ENCODE measurements at places on chromosomes 7 and 10.

DNA sequence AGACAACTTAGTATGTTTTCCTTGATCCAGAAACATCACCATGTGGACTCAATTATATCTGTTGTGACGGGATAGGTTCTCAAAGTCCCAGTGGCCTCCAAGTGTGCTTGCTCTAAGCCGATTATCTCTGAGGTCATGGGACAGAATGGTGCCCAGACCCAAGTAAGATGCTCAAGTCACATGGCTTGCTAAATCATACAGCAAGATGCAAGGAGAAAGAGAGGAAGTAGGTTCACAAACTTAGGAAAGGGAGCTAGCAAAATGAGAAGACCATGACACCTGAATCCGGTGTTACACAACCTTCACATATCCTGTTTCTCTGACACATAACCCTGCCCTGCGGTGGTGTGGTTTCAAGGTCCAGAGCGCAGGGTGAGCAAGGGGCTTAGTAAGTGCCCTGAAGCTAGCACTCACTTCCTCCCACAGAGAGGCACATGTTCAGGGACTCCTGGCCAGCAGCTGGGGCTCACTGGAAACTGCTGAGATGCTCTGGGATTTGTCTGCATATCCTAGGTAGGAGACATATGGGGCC lies 590.9 kb upstream of the ANKRD30A start:
- DNase-seq = no peak

GRCh38 chr7:50725774-50726173 lies 56.9 kb downstream of the GRB10 start:
- DNase-seq = no peak

DNA sequence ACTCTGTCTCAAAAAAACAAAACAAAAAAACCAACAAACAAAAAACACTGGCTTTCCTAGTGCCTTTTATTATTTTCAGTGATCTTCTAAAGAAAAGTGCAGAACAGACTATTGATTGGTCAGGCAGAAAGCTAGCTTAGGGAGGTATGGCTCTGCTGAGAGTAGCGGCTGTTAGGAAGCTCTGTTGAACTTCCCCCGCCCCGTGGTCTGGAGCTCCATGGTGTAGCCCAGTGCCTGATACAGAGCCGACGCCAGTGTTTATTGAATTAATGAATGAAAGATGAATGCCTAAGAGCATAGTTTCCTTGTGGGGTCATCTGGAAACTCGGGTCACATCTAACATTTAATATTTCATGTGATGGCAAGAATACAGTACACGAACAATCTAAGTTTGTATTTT lies 90.5 kb upstream of the ARMC3 start:
- DNase-seq = no peak

GRCh38 chr10:49169776-49170175 lies 18.4 kb downstream of the TMEM273 start:
- no peak for DNase-seq

DNA sequence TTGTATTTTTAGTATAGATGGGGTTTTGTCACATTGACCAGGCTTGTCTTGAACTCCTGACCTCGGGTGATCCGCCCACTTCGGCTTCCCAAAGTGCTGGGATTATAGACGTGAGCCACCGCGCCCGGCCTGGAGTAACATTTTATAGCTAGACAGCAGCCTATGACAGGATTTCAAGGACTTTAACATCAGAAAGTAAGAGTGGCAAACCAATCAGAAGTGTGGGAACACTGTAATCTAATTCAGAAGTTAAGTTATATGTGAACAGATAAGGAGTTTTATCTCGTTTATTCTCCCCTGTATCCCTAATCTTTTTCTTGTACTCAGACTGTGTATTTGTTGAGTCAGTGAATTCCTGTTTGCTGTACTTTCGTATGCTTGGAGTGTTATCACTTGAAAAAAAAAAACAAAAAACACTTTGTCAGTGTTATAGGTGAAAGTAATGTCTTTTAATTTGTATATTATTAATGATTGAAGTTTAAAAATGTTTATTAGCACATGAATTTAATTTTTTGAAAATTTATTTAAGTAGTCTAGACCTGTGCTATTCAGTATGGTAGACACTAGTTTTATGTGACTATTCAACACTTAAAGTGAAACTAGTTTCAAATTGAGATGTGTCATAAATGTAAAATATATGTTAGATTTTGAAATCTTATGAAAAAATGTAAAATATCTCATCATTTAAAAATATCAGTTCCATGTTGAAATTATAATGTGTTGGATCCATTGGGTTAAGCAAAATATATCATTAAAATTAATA lies 38.6 kb downstream of the RSBN1L start:
- DNase-seq = no peak

- DNase-seq = no peak
Observed at GRCh38 chr7:25109276-25109675, 15.8 kb downstream of the CYCS start.

GRCh38 chr7:153084278-153084677 lies 324.7 kb downstream of the ACTR3B start:
- no peak for DNase-seq

- DNase-seq = no peak
Observed at GRCh38 chr10:1668399-1668798, 68.9 kb downstream of the ADARB2 start.

- DNase-seq = no peak
Observed at GRCh38 chr10:59865101-59865500, 41.3 kb downstream of the CCDC6 start.

DNA sequence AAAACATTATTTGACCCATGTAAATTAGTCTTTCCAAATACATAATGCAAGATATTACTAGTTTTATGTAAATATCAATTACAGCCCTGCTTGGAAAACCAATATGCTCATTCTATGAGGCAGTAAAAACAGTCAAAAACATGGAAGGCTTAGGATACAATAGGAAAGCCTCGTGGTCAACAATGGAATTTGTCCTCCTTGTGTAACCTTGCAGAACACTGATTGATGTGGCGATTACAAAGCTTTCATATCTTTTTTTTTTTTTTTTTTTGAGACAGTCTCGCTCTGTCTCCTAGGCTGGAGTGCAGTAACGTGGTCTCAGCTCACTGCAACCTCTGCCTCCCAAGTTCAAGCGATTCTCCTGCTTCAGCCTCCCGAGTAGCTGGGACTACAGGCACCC lies 157.3 kb upstream of the BET1 start:
- no peak for DNase-seq

DNA sequence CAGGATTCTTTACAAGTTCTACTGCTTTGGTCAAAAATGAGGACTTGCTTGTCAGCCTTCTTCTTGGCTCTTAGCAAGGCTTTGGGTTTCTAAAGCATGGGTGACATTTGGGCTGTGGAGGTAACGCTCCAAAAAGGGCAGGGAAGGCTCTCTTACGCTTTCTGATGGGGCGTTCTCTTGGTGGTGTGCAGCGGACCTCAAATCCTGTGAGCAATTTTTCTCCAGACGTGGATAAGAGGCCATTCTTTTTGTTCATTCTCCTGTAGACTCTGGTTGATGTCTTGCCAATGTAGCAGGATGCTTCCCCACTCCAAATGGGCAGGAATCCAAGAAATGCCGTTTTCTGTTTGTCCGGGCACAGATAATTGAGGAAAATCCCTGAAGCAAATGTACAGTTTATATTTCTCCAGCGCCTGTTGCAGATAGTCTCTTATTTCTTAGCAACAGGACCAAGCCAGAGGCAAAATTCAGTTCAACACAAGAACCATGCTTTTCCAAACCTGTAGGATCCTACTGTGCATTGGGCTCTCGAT lies 138.4 kb upstream of the NFE2L3 start:
- DNase-seq = no peak

GRCh38 chr10:87782721-87783120 lies 35.3 kb downstream of the ATAD1 start:
- DNase-seq = no peak

- DNase-seq = no peak
Observed at GRCh38 chr7:142376356-142376997, 118.6 kb upstream of the PRSS58 start.
